Sigmoid colon (tissue), 7 donors: ENCODE measurements at places on chromosomes 5 and 9. TPM values are rescaled to one million over a fixed set of nuclear protein-coding genes. Genes with fewer than 3 reads are reported as not detected.
A peak's percentile ranks its signal among the peaks of the same experiment; 100 is the strongest.

INSYN2B gene
- total RNA-seq: 0.27 TPM

DNA sequence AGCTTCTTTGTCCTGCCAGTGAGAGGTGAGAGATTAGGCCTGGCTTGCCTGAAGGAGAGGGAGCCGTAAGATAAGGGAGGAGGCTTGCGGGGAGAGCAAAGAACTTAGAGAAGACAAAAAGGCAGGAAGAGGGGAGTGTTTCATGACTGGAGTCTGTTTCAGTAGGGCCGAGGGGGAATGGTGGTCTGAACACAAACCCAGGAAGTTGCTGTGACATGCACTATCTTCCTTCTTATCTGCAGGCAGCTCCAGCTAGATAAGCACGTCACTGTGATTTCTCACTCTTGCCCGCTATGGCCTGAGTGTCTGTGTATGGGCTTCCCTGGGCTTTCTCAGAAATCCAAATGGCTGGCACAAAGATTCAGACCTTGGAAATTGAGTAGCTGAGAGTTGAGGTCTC is 307.5 kb upstream of the CLINT1 start:
- H3K4me3 ChIP-seq: no peak overlapping the region
- no peaks in the 10 kb centered on the region for H3K27me3 ChIP-seq
- no peak overlapping the region for H3K27ac ChIP-seq

DNA sequence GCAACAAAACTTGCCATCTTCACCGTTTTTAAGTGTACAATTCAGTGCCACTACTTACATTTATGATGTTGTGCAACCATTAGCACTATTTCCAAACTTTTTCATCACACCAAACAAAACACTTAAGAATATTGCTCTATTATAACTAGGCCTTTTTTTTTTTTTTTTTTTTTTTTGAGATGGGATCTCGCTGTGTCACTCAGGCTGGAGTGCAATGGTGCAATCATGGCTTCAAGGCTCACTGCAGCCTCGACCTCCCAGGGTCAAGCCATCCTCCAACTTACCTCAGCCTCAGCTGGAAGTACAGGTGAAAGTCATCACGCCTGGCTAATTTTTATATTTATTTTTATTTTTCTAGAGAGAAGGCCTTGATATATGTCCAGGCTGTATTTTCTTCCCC is 22.3 kb upstream of the LMNB1 start:
- no peak overlapping the region for H3K4me3 ChIP-seq
- H3K36me3 ChIP-seq: no peaks in the 10 kb centered on the region
- no peak overlapping the region for H3K27ac ChIP-seq
- no peak for DNase-seq

DNA sequence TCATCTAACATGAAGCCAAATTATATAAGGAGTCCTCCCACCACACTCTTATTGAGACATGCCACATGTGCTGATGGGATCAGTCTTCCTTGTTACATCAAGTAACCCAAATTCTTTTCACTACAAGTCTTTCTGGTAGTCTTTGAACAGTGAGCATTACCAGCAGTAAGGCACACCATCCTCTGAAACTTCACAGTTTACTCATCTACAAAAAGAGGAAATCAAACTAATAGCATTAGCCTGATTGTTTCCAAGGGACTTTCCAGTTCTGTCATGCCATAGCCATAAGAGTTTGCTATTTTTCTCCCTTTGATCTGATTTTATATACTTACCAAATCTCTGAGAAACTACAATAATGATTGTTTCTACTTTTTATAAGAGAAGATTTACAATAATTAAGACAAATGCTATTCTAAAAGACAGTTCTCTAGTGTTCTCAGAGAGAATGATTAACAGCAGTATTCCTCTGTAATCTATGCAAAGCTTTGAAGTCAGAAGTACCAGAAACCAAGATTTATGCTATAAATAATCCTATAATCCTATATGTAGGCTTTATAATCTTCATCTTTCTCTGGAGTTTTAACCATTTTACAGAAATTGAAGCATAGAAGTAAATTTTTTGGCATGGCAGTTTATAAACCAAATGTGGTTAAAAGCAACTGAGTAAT is 166.2 kb upstream of the ACO1 start:
- no peak for DNase-seq
- no peaks in the 10 kb centered on the region for H3K36me3 ChIP-seq
- no peak overlapping the region for H3K4me3 ChIP-seq
- H3K27ac ChIP-seq: no peak overlapping the region
- no peaks in the 10 kb centered on the region for H3K4me1 ChIP-seq
- H3K27me3 ChIP-seq: no peaks in the 10 kb centered on the region

DNA sequence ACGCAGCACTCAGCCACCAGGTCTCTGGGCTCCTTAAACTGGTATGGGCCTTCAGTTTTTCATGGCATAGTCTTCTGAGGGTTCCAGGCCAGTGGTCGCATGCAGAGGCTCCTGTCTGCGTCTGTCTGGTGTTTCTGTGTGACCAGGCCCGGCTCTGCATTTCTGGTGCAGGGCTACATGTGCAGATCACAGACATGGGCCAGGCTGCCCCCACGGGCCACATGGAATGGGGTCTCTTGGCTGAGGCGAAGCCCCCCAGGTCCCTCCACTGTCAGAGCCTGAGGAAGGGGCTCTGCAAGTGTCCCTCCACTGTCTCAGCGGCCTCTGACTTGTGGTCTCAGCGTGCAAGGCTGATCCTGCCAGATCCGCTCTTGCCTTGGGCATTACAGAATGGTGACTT is 15.6 kb upstream of the CARD19 start:
- no peak overlapping the region for H3K27ac ChIP-seq
- H3K27me3 ChIP-seq: no peaks in the 10 kb centered on the region
- H3K4me3 ChIP-seq: no peak overlapping the region
- no peaks in the 10 kb centered on the region for H3K36me3 ChIP-seq

- no peaks in the 10 kb centered on the region for H3K4me1 ChIP-seq
- H3K27ac ChIP-seq: no peak overlapping the region
- no peak overlapping the region for H3K4me3 ChIP-seq
- no peaks in the 10 kb centered on the region for H3K36me3 ChIP-seq
- no peaks in the 10 kb centered on the region for H3K27me3 ChIP-seq
- no peak for DNase-seq
Observed at GRCh38 chr5:39843767-39844166, 419.0 kb upstream of the DAB2 start.

GRCh38 chr5:36897616-36898015 is 21.0 kb downstream of the NIPBL start:
- no peak overlapping the region for H3K27ac ChIP-seq
- no peak for DNase-seq
- H3K27me3 ChIP-seq: no peaks in the 10 kb centered on the region
- peaks cover 44% of the 10 kb centered on the region for H3K4me1 ChIP-seq

DNA sequence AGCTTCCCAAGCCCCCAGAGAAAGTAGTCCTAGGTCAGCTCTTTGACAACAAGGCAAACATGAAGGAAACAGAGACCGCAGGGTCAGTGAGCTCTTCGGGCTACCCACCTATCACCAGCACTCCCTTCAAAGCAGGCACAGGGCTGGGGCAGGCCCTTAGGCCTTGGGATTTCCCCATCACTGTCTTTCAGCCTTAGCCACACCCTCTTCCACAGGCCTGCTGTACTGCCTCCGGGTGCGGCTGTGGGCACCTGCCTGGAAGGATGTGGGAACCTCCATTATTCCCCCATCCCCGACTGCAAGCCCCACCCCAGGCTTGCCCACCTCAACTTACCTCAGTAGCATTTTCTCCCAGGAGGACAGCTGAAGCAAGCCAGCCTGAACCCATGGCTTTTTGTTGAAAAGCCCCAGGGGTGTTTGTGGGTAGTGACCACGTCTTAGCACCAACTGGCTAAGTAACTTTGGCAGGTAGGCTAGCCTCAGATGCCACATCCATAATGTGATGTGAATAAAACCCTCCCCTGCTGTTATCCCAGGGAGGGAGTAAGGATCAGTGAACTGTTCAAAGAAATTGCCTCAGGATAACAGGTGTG is 100.2 kb downstream of the PIK3R1 start:
- no peak overlapping the region for H3K27ac ChIP-seq
- no peak overlapping the region for H3K4me3 ChIP-seq
- H3K27me3 ChIP-seq: no peaks in the 10 kb centered on the region
- no peaks in the 10 kb centered on the region for H3K4me1 ChIP-seq

DNA sequence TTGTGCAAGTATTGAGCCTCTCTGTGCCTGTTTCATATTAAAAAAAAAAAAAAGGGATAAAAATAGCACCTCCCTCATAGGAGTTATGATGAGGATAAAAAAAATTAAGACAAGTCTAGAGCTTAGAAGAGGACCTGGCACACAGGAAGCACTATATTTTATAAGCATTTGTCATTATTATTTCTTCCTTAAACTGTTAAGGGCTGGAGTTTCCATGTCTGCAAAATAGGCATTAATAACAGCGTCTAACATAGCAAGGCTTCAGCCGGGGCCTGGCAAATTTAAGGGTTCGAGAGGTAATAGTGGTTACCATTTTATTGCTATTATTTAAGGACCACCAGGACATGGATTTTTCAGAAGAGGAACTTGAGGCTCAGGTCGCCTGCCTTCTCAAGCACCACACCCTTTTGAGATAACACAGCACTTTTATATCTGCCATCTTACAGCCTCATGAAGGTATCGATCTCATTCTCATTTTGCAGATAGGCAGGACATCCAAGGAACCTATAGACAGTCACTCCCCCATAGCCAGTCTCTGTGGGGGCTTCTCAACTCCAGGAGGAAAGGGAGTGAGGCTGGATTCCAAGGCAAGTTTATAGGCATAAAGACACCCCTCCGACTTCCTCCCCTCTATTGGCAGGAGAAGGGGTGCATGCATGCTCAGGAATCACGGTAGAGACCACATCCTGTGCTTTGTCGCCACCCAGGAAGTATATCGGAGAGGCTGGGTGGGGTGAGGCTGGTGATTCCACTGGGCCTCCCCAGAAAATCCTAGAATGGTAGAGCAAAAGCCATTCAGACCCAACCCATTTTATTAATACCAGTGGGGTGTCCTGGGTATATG is 2.4 kb downstream of the ANXA6 start:
- no peaks in the 10 kb centered on the region for H3K27me3 ChIP-seq
- peak overlapping the region; percentile 74 for H3K4me3 ChIP-seq
- H3K27ac ChIP-seq: peak overlapping the region; percentile 95
- DNase-seq: no peak
- peaks cover 75% of the 10 kb centered on the region for H3K4me1 ChIP-seq

- no peaks in the 10 kb centered on the region for H3K4me1 ChIP-seq
- no peak for DNase-seq
- H3K27me3 ChIP-seq: no peaks in the 10 kb centered on the region
- H3K36me3 ChIP-seq: no peaks in the 10 kb centered on the region
- no peak overlapping the region for H3K27ac ChIP-seq
Observed at GRCh38 chr5:82129723-82130285, 148.3 kb downstream of the RPS23 start.

DNA sequence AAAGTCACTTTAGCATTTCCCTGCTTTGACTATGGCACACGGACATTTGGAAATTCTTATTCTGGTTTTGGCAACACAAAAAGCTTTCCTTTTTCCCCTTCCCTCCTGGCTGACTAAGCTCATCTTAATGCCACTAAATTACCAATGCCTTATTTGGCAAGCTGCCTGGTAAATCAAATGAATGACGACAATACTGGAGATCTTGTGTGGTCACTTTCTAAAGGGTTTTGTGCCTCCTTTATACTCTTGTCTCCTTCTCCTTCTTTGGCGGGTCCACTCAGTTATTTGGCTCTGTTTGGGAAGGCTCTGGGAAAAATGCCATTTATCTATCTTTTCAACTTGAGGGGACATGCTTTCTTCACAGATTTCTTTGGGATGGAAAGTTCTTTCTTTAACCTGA is 34.9 kb downstream of the SH3GL2 start:
- no peak overlapping the region for H3K27ac ChIP-seq
- H3K4me1 ChIP-seq: no peaks in the 10 kb centered on the region

DNA sequence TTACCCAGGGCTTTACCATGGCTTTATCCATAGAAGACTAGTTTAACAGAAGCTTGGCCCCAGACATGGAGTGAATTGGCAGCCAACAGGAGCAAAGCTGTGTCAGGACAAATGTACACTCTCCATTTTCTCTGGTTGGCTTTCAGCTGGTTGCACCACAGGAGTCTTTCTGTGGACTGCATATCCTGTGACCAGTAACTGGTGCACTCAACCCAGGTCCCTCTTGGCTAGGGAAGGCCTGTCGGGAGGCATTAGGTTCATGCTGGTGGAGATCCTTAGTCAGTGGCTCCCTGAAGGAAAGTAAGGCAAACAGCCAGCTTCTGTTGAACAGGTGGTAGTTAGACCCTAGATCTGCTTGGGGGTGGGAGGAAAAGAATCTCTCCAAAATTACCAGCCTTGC is 146.9 kb upstream of the TLX3 start:
- no peaks in the 10 kb centered on the region for H3K27me3 ChIP-seq
- H3K36me3 ChIP-seq: no peaks in the 10 kb centered on the region
- no peak for DNase-seq
- no peak overlapping the region for H3K4me3 ChIP-seq

GRCh38 chr5:98109561-98110006 is 663.9 kb upstream of the RGMB start:
- H3K36me3 ChIP-seq: no peaks in the 10 kb centered on the region
- H3K4me1 ChIP-seq: no peaks in the 10 kb centered on the region
- DNase-seq: no peak
- no peak overlapping the region for H3K27ac ChIP-seq

DNA sequence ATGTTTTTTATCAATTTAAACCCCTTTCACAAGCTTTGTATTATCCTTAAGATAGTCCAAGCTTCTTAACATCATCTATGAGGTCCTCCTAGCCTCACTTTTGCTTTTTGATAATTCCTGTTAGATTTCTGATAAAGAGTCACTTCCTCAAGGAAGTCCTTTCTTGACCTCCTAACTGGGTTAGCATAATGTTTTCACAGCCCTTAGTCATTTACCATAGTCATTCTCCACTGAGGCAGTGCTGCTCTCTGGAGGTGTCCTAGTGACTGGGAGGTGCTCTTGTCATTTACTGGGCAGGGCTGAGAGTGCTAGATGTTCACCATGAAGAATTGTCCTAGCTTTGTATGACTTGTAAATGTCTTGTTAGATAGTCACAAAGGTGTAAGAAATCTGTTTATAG is 26.4 kb downstream of the TNPO1 start:
- H3K27ac ChIP-seq: no peak overlapping the region
- H3K4me3 ChIP-seq: no peak overlapping the region
- peaks cover 67% of the 10 kb centered on the region for H3K4me1 ChIP-seq
- H3K36me3 ChIP-seq: no peaks in the 10 kb centered on the region

- no peaks in the 10 kb centered on the region for H3K36me3 ChIP-seq
- H3K27me3 ChIP-seq: no peaks in the 10 kb centered on the region
- peaks cover 16% of the 10 kb centered on the region for H3K4me1 ChIP-seq
Observed at GRCh38 chr9:109883623-109884022, 103.6 kb downstream of the PALM2AKAP2 start.

GRCh38 chr5:89542736-89543135 is 659.8 kb upstream of the MEF2C start:
- no peaks in the 10 kb centered on the region for H3K4me1 ChIP-seq
- no peaks in the 10 kb centered on the region for H3K27me3 ChIP-seq
- H3K36me3 ChIP-seq: no peaks in the 10 kb centered on the region
- no peak overlapping the region for H3K4me3 ChIP-seq
- no peak for DNase-seq
